Neural cell (in vitro differentiated cells): ENCODE measurements at places on chromosomes 6 and 20. TPM values are rescaled to one million over a fixed set of nuclear protein-coding genes. Genes with fewer than 3 reads are reported as not detected.

Gene HLA-DMA
- polyA plus RNA-seq: 4.4 and 5.8 TPM in 2 replicates

Gene PDE10A
- 43.7 and 52.4 TPM in 2 replicates for polyA plus RNA-seq

Gene JPH2
- polyA plus RNA-seq: not detected in 2 replicates

Gene POU5F1
- not detected in 2 replicates for polyA plus RNA-seq

Gene CST1
- not detected in 2 replicates for polyA plus RNA-seq

Gene GHRH
- not detected in 2 replicates for polyA plus RNA-seq

Gene KCNK17
- polyA plus RNA-seq: 0.67 TPM in 1 of 2 replicates, not detected in the other

Gene RNF217
- polyA plus RNA-seq: 6.0 and 10.2 TPM in 2 replicates

Gene RRAGD
- polyA plus RNA-seq: 32.2 and 34.1 TPM in 2 replicates

Gene AARS2
- polyA plus RNA-seq: 12.6 and 14.0 TPM in 2 replicates

Gene B3GALT4
- 2.5 and 7.0 TPM in 2 replicates for polyA plus RNA-seq

Gene PSORS1C2
- not detected in 2 replicates for polyA plus RNA-seq

Gene TCP11
- polyA plus RNA-seq: 0.92 TPM in 1 of 2 replicates, not detected in the other

Gene IP6K3
- not detected in 2 replicates for polyA plus RNA-seq

Gene KCNK5
- polyA plus RNA-seq: not detected in 2 replicates

Gene HDGFL1
- polyA plus RNA-seq: not detected in 2 replicates

Gene SRSF12
- 42.1 and 44.0 TPM in 2 replicates for polyA plus RNA-seq

Gene HRH3
- 1.7 and 2.8 TPM in 2 replicates for polyA plus RNA-seq

Gene TGM3
- polyA plus RNA-seq: 0.10 and 0.24 TPM in 2 replicates

Gene GMDS
- 5.1 and 11.4 TPM in 2 replicates for polyA plus RNA-seq

Gene C6orf15
- polyA plus RNA-seq: not detected in 2 replicates

Gene DEF6
- polyA plus RNA-seq: 0.48 and 1.3 TPM in 2 replicates

Gene GLP1R
- polyA plus RNA-seq: 0.06 TPM in 1 of 2 replicates, not detected in the other

Gene ZNF311
- 4.6 and 4.7 TPM in 2 replicates for polyA plus RNA-seq

Gene SLC32A1
- 36.2 and 40.0 TPM in 2 replicates for polyA plus RNA-seq
